ENCODE measurements at places on chromosomes 11 and 22. TPM values are rescaled to one million over a fixed set of nuclear protein-coding genes. Genes with fewer than 3 reads are reported as not detected.

POU2AF3 gene
- total RNA-seq, result 4.3 TPM

BTBD18 gene
- total RNA-seq, result not detected

POU2AF2 gene
- total RNA-seq, result not detected

TMEM132A gene
- total RNA-seq, result 19.1 TPM

LRRC75B gene
- 47.6 TPM for total RNA-seq

FGF3 gene
- not detected for total RNA-seq

GRAP2 gene
- 9.7 TPM for total RNA-seq

GRCh38 chr11:30758946-30759504 is 172.9 kb upstream of the MPPED2 start:
- H3K27ac ChIP-seq, result no peak overlapping the region
- H3K36me3 ChIP-seq, result no peaks in the 10 kb centered on the region
- H3K4me3 ChIP-seq, result no peak overlapping the region
- H3K4me1 ChIP-seq, result no peaks in the 10 kb centered on the region
- no peak for DNase-seq

DNA sequence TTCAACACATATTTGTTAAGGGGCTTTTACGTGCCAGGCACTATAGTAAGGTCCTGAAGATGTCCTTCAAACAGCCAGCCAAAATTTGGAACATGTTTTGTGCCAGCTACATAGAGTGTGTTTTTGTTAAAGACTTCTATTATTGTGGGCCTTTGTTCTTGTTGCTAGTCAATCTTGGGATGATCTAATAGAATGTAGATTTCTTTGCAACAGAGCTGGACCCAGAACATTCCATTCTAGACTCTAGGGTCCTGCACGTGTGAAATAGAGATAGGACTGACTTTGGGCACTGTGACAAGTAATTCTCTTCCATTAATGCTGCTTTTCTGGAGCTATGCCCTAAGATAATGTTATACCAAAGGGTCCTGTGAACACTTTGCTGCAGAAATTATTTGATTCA is 16.9 kb upstream of the IPO7 start:
- H3K27ac ChIP-seq, result no peak overlapping the region
- no peaks in the 10 kb centered on the region for H3K36me3 ChIP-seq
- DNase-seq, result no peak
- H3K4me3 ChIP-seq, result no peak overlapping the region
- H3K4me1 ChIP-seq, result no peaks in the 10 kb centered on the region

DNA sequence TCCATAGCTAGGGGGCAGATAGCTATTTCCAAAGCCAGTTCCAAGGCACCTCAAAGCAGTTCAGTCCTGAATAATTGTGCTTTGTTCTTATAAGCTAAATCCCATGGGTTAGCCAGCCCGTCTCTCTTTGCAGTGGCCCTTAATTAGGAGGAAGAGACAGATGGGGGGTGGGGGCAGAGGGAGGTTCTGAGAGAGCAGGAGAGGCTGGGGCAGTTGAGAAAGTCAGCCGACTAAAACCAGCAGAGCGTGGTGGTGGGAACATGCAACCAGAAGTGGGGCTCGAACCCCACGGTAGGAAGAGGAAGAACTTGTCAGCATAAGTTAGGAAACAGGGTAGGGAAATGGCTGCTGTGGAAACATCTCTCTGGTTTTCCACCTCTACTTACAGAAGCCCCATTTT is 10.9 kb upstream of the SCN4B start:
- H3K27me3 ChIP-seq, result no peaks in the 10 kb centered on the region
- H3K4me1 ChIP-seq, result no peaks in the 10 kb centered on the region
- no peak overlapping the region for H3K27ac ChIP-seq
- no peak overlapping the region for H3K4me3 ChIP-seq
- DNase-seq, result no peak

DNA sequence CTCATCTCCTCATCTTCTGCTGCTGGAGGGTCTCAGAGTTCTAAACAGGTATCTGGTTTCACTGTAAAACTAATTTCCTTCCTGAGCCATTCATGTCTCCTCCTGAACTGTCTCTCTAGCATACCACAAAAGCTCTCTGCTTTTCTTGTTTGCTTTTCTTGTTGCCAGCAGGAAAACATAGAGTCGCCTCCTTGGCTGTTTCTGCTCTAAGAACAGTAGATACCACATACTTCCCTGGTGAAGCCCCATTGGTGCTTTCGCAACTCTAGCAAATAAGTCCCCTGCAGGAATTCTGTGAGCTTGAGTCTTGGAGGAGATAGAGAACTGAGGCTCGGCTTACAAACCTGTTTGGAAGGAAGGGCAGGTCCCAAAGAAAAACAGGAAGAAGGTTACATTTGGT is 7.0 kb downstream of the DIXDC1 start:
- peak; percentile 35 for DNase-seq
- no peak overlapping the region for H3K27ac ChIP-seq
- H3K36me3 ChIP-seq, result no peaks in the 10 kb centered on the region
- no peaks in the 10 kb centered on the region for H3K4me1 ChIP-seq
- no peak overlapping the region for H3K4me3 ChIP-seq

DNA sequence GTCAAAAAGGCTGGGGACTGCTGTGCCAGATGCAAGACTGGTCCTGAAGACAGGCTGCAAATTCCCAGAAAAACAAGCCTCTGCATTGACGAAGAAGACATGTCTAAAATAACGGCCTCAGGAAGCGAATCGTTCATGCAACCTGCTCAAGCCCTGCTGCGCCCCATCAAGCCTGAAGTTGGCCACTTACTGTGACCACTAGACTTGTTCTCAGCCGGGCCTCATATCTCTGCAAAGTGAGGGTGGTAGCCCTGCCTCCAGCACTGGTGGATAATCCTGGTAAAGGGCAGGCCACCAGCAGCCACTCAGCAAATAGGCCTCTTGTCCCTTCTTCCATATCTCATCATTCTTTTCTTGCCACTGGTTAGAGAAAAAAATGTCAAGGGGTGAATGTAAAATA is 11.8 kb downstream of the LTO1 start:
- DNase-seq, result no peak
- no peaks in the 10 kb centered on the region for H3K27me3 ChIP-seq
- H3K4me1 ChIP-seq, result no peaks in the 10 kb centered on the region
- H3K4me3 ChIP-seq, result no peak overlapping the region
- H3K27ac ChIP-seq, result no peak overlapping the region
- peaks cover 2% of the 10 kb centered on the region for H3K36me3 ChIP-seq

DNA sequence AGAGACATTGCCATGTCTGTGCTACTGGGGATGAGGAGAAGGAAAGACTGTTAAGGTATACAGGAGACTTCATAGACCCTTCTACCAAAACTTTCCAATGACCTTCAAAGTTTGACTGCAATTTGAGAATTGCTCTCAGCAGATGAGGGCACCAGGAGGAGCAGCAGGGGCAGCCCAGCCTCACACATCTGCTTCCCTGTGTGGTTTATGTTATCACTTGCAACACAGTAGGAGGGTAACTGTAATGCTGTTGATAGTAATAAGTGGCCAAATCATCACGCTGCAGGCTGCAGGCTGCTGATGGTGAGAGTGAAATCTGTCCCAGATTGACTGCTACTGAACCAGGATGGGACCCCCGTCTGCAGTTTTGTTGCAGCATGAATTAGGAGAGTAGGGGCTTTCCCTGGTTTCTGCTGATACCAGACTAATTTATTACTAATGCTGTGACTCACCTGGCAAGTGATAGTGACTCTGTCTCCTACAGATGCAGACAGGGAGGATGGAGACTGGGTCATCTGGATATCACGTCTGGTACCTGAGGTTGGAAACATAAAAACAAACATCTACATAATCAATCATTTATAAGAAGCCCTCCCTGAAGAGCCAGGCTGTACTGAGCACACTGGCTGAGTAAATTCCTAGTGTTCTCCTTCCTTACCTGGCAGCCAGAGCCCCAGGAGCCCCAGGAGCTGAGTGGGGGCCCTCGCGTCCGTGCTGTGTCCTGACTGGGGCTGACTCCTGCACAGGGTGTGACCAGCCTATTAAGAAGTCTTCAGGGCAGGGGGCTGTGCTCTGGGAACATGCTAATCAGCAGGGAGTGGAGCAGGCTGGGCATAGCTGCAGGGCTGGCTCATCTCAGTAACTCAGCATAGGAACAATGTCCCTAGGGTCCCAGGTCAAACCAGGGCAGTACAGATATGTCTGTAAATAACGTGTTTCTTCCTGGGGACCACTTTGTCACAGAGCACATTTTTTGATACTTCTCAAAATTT is 74.4 kb downstream of the GAB4 start:
- no peak for DNase-seq
- no peaks in the 10 kb centered on the region for H3K4me1 ChIP-seq
- no peaks in the 10 kb centered on the region for H3K27me3 ChIP-seq
- H3K36me3 ChIP-seq, result no peaks in the 10 kb centered on the region

DNA sequence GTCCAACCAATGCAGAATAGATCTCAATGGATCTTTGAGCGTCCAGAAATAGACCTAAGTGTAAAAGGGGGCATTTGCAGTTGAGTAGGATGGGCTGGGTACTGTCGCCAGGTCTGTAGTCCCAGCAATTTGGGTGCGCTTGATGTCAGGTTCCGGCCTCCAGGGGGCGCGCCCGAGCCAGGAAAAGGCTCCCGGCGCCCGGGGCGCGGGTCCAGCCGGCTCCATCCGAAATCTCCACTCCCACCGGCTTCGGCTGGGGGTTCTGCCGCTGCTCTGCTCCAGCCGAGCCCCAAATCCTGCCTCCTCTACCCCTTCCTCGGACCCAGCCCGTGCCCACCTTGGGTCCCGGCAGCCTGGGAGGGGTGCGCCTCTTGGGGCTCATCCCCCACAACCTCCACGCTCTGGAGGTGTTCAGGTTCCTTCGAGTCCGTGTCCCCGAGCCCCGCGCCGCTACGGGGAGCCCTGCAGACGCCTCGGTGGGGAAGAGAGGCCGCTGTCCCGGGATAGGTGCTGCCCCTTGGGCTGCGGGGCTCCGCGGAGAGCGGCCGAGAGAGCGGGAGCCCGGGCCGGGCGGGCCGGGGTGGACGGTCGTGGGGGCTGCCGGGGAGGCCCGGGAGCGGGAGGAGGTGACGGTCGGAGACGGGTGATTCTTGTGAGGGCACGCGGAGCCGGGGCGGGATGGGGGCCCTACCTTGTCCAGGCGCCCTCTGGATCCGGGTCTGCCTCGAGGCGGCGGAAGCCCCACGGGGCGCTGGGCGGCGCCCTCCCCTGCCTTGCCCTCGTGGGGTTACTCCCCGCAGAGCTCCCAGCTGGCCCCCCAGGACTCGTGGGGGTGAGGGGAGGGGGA is 13.0 kb upstream of the CYB5R3 start:
- no peaks in the 10 kb centered on the region for H3K4me1 ChIP-seq
- peak; percentile 93 for DNase-seq
- no peaks in the 10 kb centered on the region for H3K36me3 ChIP-seq
- no peaks in the 10 kb centered on the region for H3K27me3 ChIP-seq
- no peak overlapping the region for H3K4me3 ChIP-seq

- no peak overlapping the region for H3K27ac ChIP-seq
- no peak for DNase-seq
- no peaks in the 10 kb centered on the region for H3K36me3 ChIP-seq
Measured at GRCh38 chr11:7046474-7047175, 26.3 kb downstream of the NLRP14 start.

- no peak for DNase-seq
- H3K4me3 ChIP-seq, result no peak overlapping the region
- H3K27me3 ChIP-seq, result no peaks in the 10 kb centered on the region
Measured at GRCh38 chr11:5004424-5005274, 10.0 kb downstream of the OR51L1 start.

DNA sequence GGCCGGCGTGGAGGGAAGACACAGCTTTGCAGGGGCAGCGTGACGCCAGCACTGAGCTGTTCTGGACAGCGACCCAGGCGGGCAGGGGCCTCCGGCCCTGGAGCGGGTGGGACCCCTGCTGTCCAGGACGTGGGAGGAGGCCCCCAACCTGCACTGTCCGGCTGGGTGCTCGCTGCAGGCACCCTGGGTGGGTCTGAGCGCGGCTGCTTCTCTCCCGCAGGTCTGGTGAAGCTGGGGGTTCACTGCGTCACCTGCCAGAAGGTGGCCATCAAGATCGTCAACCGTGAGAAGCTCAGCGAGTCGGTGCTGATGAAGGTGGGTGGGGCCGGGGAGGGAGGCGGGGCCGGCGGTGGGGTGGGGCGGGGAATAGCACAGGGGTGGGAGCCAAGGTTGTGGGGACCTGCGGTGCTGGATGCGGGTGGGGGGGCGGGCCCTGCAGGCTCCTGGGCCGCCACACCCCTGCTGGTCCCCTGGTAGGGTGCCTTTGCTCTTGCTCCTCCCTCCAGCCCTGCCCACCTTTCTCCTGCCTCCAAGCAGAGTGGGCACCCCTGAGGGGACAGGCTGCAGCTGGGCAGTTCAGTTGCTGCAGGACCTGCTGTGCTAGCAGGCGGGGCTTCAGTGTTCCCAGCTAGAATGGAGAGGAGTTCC is 46.2 kb downstream of the BRSK2 start:
- H3K27me3 ChIP-seq, result no peaks in the 10 kb centered on the region
- H3K4me1 ChIP-seq, result no peaks in the 10 kb centered on the region
- no peaks in the 10 kb centered on the region for H3K36me3 ChIP-seq
- H3K4me3 ChIP-seq, result no peak overlapping the region

- H3K4me1 ChIP-seq, result no peaks in the 10 kb centered on the region
- H3K36me3 ChIP-seq, result no peaks in the 10 kb centered on the region
- no peak overlapping the region for H3K27ac ChIP-seq
Measured at GRCh38 chr11:116792869-116793771, 1.4 kb upstream of the APOA5 start.

GRCh38 chr11:1500466-1501420 is 14.2 kb upstream of the MOB2 start:
- no peak overlapping the region for H3K4me3 ChIP-seq
- H3K4me1 ChIP-seq, result peaks cover 5% of the 10 kb centered on the region
- H3K27ac ChIP-seq, result no peak overlapping the region
- DNase-seq, result no peak
- no peaks in the 10 kb centered on the region for H3K27me3 ChIP-seq

- peak overlapping the region; percentile 51 for H3K4me3 ChIP-seq
- DNase-seq, result peak; percentile 80
- no peaks in the 10 kb centered on the region for H3K4me1 ChIP-seq
- no peaks in the 10 kb centered on the region for H3K36me3 ChIP-seq
- H3K27me3 ChIP-seq, result no peaks in the 10 kb centered on the region
Measured at GRCh38 chr11:57637626-57638004, 12.1 kb downstream of the YPEL4 start.
